ENCODE measurements at places on chromosomes 7 and 10. TPM values are rescaled to one million over a fixed set of nuclear protein-coding genes. Genes with fewer than 3 reads are reported as not detected.

STN1 gene
- total RNA-seq: 18.4 TPM

NUTM2B gene
- 0.09 TPM for total RNA-seq

SLC16A12 gene
- total RNA-seq: 0.90 TPM

RAMP3 gene
- not detected for total RNA-seq

COL13A1 gene
- total RNA-seq: 6.0 TPM

SLC29A3 gene
- total RNA-seq: 1.2 TPM

FXYD4 gene
- total RNA-seq: not detected

CYP2E1 gene
- total RNA-seq: 0.82 TPM

SFRP4 gene
- total RNA-seq: 171 TPM

Measured in fibroblast of the aortic adventitia (primary cell).